ENCODE measurements at places on chromosomes 7 and 10. TPM values are rescaled to one million over a fixed set of nuclear protein-coding genes. Genes with fewer than 3 reads are reported as not detected.

Gene TMEM196
- polyA plus RNA-seq = 0.27 TPM

Gene IL6
- polyA plus RNA-seq = 1.6 TPM

Gene FOXP2
- 0.29 TPM for polyA plus RNA-seq

Gene ICA1
- 70.3 TPM for polyA plus RNA-seq

Gene ANKRD30A
- polyA plus RNA-seq = not detected

Gene SEMA3E
- 0.31 TPM for polyA plus RNA-seq

Gene CYP3A5
- polyA plus RNA-seq = not detected

Gene GRM8
- 11.8 TPM for polyA plus RNA-seq

Gene DNAJC1
- polyA plus RNA-seq = 29.2 TPM

Gene SPDYE1
- not detected for polyA plus RNA-seq

Gene STAM
- polyA plus RNA-seq = 25.1 TPM

Gene EIF3B
- 120 TPM for polyA plus RNA-seq

Gene SORCS3
- 0.88 TPM for polyA plus RNA-seq
